ENCODE measurements at places on chromosomes 3 and 15.

GRCh38 chr15:101169495-101170071, 82.3 kb downstream of the CHSY1 start:
- no peak for DNase-seq

GRCh38 chr15:69647142-69647513, 194.5 kb downstream of the RPLP1 start:
- no peak for DNase-seq

DNA sequence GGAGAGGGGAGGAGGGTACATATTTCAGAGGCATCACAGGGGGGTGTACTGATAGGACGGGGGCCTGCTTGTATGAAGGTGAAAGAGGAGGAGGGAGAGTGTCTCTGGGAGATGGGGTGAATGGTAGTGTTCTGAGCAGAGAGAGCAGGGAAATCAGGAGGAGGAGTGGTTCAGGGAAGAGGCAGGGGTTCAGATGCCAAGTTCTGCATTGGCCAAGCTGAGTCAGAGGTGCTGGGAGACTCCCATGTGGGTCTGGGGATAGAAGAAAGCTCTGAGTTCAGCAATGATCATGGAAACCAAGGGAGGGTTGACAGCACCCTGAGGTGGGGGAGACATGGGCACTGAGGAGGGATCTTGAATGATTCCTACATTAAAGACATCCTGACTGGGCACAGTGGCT, 3.0 kb downstream of the CYP8B1 start:
- no peak for DNase-seq

GRCh38 chr3:157916672-157917071, 189.5 kb downstream of the SHOX2 start:
- no peak for DNase-seq
